Thymus (tissue), 14 donors: ENCODE measurements at places on chromosomes 1 and 21. TPM values are rescaled to one million over a fixed set of nuclear protein-coding genes. Genes with fewer than 3 reads are reported as not detected.

SLC25A34 gene
- 2.4 TPM for polyA plus RNA-seq

GAS5 gene
- polyA plus RNA-seq: 1,180 TPM

CHODL gene
- polyA plus RNA-seq: 0.66 TPM

CRTC2 gene
- 70.5 TPM for polyA plus RNA-seq

CR1L gene
- polyA plus RNA-seq: 0.46 TPM

ACTA1 gene
- polyA plus RNA-seq: 6.4 TPM

TNFRSF4 gene
- polyA plus RNA-seq: 18.8 TPM

PRKCZ gene
- polyA plus RNA-seq: 30.6 TPM

FCRL6 gene
- polyA plus RNA-seq: 0.57 TPM

CLDN14 gene
- polyA plus RNA-seq: 0.78 TPM

LCE2A gene
- 1.3 TPM for polyA plus RNA-seq

FCAMR gene
- 0.43 TPM for polyA plus RNA-seq

CPT2 gene
- polyA plus RNA-seq: 17.0 TPM

CACYBP gene
- 53.6 TPM for polyA plus RNA-seq

PTPN7 gene
- polyA plus RNA-seq: 75.2 TPM

WDR4 gene
- 11.8 TPM for polyA plus RNA-seq

PIP5K1A gene
- 29.8 TPM for polyA plus RNA-seq

TRIM33 gene
- 20.1 TPM for polyA plus RNA-seq

AK4 gene
- polyA plus RNA-seq: 11.5 TPM

CLCNKA gene
- polyA plus RNA-seq: 0.30 TPM

TDRD10 gene
- 12.2 TPM for polyA plus RNA-seq

FH gene
- polyA plus RNA-seq: 31.4 TPM

RGS4 gene
- polyA plus RNA-seq: 0.84 TPM

OR2M3 gene
- not detected for polyA plus RNA-seq
